NCI-H2029 (cell line): ENCODE measurements at places on chromosomes 1 and 21.

GRCh38 chr1:71721532-71721931 lies 560.8 kb downstream of the NEGR1 start:
- DNase-seq = no peak

DNA sequence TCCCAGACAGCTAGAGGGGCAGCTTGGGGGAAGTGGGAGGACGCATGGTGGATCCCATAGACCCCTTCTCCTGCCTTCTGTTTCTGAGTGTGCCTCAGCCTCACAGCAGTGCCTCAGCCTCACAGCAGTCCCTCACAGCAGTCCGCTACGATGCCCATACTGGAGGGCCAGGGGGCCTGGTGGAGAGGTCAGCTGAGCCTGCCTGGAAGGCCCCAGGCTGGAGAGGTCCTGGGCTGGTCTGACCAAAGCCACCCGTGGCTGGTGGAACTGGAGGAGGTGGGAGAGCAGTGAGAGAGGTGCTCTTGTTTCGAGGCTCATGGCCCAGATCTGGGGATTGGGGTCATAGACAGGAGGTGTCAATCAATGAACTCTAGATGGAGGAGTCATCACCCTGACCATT lies 16.0 kb upstream of the RSPO1 start:
- no peak for DNase-seq

GRCh38 chr1:192810253-192810880 lies 1.5 kb downstream of the RGS2 start:
- no peak for DNase-seq

GRCh38 chr1:208030288-208031091 lies 119.6 kb upstream of the CD34 start:
- DNase-seq = no peak

GRCh38 chr1:150477733-150478132 lies 9.5 kb upstream of the TARS2 start:
- DNase-seq = no peak

DNA sequence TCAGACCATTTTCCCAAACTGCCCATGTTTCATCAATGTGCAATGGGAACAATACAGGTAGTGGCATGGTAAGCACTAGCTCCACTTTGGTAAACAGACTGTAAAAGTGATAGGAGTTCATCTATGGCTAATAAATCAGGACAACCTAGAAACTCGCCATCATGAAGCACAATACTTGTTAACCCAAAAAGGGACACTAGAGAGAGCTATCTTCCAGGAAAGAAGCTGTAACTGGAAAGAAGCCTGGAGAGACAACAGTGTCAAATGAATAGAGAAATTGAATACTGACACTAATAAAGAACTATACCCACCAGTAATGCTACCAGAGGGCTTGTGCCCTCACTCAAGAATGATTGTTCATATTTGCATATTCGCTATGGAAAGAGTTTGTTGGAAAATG lies 164.7 kb upstream of the RGS18 start:
- no peak for DNase-seq

DNA sequence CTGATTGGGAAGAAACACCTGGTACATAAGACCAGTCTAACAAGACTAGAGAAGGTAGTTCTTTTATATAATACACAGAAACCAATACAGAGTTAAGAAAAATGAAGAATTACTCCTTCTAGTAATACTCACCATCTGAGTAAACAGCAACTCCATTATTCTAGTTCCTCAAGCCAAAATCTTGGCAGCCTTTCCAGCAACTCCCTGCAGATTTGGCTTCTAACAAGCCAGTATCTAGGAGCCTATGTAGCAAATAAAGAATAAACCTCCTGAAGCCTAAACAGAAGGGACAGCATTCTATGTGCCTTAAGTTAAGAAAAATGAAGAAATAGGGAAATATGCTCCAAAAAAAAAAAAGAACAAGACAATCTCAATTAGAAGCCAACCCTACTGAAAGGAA lies 24.5 kb downstream of the ERO1B start:
- no peak for DNase-seq

GRCh38 chr1:102732927-102733326 lies 375.4 kb downstream of the COL11A1 start:
- no peak for DNase-seq

DNA sequence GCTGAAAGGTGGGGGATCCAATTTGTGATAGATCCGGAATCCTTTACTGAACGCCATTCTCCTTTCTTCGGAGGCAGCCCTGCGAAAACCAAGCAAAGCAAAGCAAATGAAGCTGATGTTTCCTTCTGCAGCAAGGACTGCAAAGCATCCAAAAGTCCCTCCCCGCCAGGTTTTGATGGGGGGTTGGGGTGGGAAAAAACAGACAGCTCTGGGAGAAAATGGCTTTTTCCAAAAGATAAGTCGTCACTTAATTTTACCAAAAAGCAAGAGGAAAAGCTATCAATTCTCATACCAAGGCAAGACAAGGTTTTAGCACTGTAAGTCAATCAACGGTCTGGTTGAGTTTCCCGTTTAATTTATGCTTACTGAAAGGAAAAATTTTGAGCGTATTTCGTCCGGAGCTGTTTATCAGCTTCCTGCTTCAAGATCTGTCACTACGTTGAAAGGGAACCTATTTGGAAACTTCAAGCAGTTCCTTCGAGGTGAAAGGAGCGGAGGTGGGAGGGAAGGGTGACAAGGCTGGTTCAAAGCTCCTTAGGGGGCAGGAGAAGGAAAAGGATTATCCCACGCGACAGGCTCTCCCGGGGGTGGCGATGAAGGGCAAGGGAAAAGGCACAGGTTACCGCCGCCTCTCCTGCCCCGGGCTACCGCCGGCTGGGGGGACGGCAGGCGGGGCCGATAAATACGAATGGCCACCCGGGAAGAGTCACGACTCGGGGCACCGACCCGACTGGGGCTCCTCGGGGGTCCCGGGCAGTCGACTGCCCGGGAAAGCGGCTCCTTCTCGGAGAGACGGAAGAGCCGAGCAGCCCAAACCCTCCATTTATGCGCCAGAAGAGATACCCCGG lies 750 bp downstream of the SYNJ1 start:
- DNase-seq = no peak

GRCh38 chr1:231338270-231339128 lies at the start of gene SPRTN:
SPRTN (plus strand) TSS chr1:231338293; CDS start chr1:231338384, 91 bp downstream.
- DNase-seq = no peak

GRCh38 chr1:41461790-41462679 lies 22.4 kb downstream of the EDN2 start:
- DNase-seq = peak; percentile 94

DNA sequence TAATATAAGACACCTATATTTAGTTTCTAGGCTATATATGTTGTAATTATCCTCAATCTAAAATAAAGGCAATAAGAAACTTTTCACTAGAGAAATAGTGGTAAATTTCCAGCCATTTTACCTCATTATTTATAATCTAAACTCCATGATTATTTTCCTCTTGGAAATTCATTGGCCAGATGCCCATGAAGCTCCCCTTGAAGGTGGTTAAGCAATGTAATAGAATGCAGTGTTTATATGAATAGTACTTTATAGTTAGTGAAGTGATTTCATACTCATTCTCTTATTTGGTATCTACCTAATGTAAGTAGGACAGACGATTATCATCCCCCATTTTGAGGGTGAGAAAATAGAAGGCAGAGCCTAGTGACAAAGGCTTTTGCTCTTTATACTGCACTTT lies 26.5 kb downstream of the NFYC start:
- DNase-seq = no peak

DNA sequence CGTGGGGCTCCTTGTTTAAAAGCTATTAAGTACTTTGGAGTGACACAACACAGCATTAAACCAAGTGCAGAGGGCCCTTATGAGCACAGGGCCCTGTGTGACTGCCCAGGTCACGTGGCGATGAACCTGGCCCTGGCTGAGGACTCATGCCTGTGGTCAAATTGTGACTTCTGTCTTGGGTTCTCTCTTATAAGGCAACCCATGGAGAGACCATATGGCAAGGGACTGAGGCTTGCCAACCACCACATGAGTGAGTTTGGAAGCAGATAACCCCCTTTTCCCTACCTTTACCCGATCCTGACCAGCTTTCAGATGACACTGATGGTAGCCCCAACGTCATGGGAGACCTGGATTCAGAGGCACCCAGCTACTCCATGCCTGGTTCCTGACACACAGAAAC lies 140.5 kb downstream of the ZBTB18 start:
- no peak for DNase-seq

DNA sequence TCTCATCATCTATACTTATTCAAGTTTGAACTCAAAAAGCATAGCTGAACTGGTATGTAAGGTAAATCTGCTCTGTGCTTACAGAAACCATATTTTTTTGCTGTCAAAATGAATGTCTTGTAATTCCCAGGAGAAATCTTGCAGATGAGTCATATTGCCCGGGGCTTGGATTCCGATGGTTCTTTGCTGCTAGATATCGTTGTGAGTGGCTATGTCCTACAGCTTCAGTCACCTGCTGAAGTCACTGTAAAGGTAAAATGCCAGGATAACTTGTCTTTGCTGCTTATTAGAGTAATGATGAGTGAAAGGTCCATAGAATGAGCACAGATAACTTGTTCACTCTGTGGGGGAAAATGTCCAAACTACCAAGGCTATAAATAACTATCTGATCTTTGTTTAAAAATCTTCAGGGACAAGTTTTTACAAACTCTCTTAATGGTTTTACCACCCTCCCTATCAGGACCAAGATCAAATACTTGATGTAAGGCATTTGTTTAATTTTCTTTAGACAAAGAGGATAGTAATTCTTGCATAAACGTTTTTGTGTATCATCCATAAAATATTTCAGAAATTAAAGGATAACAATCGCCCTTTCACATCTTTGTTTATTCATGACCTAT lies 222.3 kb downstream of the TPR start:
- DNase-seq = no peak

DNA sequence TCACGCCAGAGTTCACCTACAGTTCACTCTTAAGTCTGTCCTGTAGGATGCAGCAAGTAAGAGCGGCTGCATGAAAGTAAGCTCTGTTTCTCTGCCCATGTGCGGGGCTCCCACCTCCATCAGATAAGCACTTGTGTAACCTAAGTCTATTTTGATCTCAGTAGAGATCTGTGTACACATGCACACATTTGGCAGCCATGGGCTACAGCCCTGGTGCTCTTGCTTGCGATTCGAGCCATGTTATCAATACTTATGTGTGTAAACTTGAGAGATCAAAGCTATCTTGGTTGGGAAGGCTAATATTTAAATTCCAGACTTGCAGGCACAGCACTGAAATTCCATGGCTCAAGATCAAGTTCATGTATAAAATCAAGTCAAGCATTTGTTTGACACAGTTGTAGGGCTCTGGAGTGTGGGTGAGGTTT lies 244.7 kb upstream of the FGGY start:
- DNase-seq = no peak

DNA sequence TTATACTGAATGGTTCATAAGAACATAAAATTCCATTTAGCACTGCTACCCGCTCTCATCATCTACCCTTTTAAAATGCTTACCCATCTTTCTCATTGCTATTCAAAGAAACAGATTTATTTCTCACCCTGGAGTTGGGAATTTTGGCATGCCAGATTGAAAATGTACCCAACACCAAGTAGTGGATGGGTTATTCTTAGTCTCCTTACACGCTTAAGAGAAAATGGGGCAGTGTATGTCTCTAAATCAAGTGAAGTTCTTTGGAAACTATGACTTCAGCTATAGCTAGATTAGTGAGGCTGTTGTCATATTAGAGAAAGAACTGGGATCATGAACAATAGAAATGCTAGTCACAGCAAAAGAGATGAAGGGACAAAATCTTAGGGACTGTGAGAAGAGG lies 27.7 kb upstream of the ESRRG start:
- no peak for DNase-seq

DNA sequence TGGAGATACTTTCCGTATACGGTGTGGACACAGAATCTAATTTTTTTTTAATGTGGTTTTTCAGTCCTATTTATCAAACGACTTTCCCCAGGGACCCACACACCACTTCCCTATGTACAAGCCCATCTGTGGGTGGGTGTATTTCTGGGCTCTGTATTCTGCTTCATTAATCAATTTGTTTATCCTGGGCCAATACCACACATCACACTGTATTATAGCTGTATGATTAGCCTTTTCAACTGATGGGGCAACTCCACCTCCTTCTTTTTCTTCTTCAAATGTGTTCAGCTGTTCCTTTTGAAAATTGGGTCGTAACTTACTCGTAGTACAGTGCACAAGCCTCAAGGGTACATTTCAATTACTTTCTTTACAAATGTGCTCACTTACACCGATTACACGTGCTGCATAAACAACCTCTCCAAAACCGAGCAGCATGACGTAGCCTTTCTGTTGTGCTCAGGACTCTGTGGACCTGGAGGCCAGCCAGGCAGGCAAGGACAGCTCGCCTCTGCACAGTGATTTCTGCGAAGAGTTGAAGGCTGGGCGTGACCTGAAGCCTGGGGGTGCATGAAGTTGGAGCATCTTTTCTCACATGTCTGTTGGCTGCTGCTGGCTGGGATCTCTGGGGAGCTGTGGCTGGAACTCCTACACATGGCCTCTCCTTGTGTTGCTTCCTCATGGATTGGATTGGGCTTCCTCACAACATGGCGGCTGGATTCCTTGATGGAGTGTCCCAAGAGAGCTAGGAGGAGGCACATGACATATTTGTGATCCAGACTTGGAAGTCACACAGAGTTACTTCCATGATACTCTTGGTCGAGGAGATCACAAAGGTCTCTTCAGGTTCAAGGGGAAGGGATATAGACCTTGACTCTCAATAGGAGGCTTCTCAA lies 126.5 kb downstream of the CRYAA start:
- peak; percentile 61 for DNase-seq

DNA sequence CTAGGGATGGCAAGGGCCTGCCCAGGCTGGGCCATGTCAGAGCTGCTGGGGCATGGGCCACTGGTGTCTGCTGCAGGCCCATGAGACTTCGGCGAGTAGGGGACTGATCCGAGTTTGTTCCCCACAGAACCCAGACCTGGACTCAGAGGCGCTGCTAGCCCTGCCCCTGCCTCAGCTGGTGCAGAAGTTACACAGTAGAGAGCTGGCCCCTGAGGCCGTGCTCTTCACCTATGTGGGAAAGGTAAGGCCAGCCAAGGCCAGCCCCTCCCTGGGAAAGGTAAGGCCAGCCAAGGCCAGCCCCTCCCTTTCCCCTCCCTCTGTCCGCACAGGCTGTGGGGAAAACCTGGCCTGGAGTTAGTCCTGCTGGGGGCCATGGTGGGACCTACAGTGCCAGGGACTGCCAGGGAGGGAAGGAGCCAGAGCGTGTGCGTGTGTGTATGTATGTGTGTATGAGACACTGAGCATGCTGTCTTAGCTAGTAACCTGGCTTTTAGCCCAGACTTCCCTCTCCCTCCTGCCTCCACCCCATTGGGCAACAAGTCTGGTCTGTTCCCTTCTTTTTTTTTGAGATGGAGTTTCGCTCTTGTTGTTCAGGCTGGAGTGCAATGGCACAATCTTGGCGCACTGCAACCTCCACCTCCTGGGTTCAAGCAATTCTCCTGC lies 8.0 kb downstream of the FAAH start:
- peak; percentile 96 for DNase-seq

DNA sequence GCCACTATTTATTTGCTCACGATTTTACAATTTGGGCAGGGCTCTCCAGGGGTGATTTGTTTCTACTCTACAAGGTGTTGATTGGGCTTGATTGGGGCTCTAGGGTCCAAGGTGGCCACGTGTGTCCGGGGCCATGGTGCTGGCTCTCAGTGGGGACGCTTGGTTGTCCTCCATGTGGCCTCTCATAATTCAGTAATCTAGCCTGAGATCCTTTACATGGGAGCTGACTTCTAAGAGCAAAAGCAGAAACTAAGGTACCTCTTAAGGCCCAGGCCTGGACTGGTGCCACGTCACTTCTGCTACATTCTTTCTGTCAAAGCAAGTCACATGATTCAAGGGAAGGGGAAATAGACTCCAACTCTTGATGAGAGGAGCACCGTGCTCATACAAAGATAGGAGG lies 8.1 kb upstream of the PSRC1 start:
- DNase-seq = no peak

GRCh38 chr1:200510228-200510623 lies 100.4 kb upstream of the ZNF281 start:
- peak; percentile 73 for DNase-seq
